ENCODE measurements at places on chromosomes 16 and 17.

GRCh38 chr17:34916120-34916519 is 45.1 kb downstream of the CCT6B start:
- DNase-seq: no peak

- DNase-seq: no peak
Observed at GRCh38 chr16:24645739-24646645, 83.5 kb upstream of the TNRC6A start.

DNA sequence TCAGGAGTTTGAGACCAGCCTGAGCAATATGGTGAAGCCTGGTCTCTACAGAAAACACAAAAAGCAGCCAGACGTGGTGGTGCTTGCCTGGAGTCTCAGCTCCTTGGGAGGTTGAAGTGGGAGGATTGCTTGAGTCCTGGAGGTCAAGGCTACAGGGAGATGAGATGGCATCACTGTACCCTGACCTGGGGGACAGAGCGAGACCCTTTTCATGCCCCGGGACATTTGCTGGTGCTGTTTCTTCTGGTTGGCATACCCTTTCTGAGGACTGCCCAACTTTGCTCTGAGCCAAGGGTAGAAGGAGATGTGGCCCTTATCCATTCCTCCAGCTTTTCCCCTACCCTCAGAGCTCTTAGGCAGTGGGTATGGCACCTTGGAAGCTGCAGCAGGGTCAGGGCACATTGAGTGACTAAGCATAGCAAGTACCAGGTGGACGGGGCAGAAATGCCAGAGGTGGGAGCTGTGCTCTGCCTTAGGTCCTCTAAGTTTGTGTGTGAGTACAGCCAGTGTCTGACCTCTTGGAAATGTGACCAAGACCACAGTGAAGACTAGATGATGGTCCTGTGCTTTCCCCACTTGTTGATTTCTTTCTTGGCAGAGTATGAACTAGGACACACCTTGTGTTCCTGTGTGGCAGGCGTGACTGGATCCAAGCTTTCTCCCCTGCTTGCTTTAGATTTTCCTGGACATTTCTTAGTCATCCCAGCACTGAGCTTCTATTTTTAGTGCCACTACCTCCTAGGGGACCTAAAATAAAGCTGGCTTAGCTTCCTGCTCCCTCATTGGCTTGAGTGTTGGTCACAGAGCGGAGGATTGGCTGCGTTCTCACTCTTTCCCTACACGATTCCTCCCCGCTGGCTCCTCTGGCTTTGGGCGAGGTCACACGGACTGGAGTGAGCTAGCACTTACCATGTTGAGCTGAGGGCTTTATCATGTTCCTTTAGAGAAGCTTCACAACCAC is 9.9 kb upstream of the EDC4 start:
- no peak for DNase-seq

- no peak for DNase-seq
Observed at GRCh38 chr17:1264196-1264595, 6.0 kb upstream of the BHLHA9 start.

- DNase-seq: no peak
Observed at GRCh38 chr17:45411348-45412105, 21.1 kb downstream of the ARHGAP27 start.

DNA sequence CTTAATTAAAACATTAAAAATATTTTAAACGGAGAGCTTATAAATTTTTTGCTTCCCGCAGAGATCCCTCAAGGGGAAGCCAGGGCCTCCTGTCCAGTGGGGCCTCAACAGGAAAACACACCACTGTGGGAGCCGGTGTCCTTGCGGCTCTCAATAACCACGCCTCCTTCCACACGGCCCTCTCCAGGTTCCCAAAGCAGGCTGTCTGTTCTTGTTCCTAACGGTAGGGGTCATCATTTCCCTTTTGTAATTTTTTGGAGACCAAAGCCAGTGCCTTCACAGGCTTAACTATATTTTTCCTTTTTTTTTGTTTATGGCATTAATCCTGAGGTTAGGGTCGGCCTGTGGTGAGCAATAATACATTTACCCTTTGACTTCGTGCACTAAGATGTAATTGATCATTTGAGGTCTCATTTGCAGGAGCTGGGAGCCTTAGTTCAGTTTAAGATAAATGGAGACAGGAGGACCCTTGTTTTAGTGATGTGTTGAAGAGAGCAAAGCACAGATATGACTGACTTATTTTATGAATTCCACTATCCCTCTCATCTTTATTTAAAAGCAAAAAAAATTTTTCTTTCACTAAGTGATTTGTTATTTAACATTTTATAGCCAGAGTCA is 77.5 kb upstream of the N4BP1 start:
- DNase-seq: peak; percentile 52

- no peak for DNase-seq
Observed at GRCh38 chr16:13077816-13078215, 176.4 kb downstream of the SHISA9 start.

GRCh38 chr16:19707569-19708295 is 10.3 kb downstream of the KNOP1 start:
- no peak for DNase-seq

DNA sequence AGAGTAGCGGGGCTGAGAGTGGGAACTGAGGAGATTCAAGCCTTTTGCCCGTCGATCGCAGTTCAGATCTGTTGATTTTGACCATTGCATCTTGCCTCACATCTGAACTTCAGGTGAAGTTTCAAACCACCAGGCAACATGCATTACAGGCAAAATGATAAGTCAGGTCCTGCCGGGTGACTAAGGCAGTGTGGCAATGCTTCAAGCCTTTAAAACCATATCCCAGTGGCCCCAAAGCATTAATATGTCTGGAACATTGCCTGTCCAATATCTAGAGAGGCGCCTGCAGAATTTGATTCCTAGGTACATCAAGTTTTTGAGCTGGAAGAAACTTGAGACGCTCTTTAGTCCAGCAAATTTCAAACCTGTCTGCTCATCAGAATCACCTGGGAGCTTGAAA is 502.8 kb downstream of the MAF start:
- no peak for DNase-seq

GRCh38 chr17:602436-602835 is 112.2 kb downstream of the VPS53 start:
- no peak for DNase-seq

DNA sequence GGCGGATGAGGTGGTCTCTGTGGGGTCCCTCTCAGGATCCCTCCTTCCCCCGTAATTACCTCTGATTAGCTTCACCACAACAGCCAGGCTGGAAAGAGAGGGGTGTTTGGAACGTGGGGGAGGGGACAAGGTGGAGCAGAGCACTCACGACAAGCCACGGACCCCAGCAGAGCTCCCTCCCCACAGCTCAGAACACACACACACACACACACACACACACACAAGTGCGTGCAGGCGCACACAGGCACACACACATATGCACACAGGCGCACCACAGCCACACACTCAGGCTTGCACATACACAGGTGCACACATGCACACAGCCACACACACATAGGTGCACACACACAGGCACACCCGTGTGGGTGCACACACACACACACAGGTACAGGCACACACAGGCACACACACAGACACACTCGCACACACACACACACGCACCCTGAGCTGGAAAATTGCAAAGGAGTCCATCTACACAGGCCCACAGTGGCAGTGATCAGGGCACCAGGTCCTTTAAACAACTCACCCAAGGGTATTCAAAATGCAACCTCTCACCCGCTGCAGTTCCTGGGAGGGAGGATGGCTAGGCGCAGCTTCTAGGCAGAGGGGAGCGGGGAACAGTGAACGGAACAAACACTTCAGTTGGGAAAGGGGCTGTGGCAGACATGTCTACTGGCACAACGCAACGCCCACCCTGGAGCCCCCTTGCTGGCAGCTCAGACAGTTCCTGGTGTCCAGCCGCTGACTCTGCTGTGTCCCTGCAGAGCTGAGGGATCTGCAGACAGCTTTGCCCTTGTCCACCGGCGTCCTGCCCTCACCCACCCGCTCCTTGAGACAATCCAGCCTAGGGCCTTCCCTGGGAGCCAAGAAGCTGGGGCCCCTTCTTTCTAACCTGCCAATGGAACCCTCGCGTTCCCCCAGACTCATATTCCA is 59.9 kb upstream of the DLX4 start:
- DNase-seq: no peak

GRCh38 chr17:36135465-36135864 is 31.8 kb downstream of the CCL4 start:
- DNase-seq: no peak
